CD4-positive, alpha-beta T cell (primary cell): ENCODE measurements at places on chromosomes 4 and X. TPM values are rescaled to one million over a fixed set of nuclear protein-coding genes. Genes with fewer than 3 reads are reported as not detected.

ARSD gene
- 1.2 TPM for total RNA-seq

GSX2 gene
- not detected for total RNA-seq

GRCh38 chrX:131588995-131589394, 45.1 kb downstream of the OR13H1 start:
- no peak for DNase-seq

- DNase-seq, result no peak
Observed at GRCh38 chr4:138408758-138409157, 166.6 kb upstream of the SLC7A11 start.

DIPK2B gene
- total RNA-seq, result not detected
